Activated CD4-positive, alpha-beta T cell treated with anti-CD3 and anti-CD28 coated beads, Interleukin-2, amount 10 ng/mL, durations not matched to agents 24 days and 14 days (primary cell): ENCODE measurements at places on chromosomes 3 and 15.

DNA sequence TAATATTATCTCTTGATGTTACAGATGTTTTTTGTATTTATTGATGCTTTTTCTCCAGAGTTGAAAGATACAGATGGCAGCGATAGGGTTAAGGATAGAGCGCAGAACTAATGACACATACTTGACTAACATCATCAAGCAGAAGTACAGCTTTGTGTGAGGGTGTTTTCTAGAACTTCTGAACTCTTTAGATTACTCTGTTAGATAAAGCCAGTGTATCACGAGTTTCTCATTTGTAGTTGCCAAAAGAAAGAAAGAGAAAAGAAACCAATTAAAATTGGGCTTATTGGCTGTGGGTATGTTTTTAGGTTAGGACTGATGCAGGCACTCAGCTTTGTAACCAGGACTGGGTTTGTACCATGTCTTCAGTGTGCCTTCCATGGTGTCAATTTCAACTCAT lies 6.6 kb upstream of the GPR171 start:
- peak; percentile 77 for DNase-seq

DNA sequence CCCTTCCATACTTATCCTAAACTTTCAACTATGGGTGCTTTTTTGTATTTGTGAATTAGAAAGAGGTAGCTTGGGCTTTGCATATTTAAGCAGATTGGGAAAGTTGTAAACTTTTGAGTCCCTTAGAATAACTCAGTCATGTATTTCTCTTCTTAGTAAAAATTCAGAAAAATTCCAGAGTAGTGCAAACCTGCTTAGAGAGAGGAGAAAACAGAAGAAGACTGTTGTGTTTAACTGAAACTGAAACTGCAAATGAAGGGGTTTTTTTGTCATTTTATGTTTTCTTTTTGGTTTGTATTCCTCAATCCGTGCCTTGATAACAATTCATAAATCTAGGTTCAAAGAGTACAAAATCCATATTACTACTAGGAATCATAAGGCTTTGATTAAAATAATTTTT lies 31.3 kb downstream of the CD200 start:
- no peak for DNase-seq

DNA sequence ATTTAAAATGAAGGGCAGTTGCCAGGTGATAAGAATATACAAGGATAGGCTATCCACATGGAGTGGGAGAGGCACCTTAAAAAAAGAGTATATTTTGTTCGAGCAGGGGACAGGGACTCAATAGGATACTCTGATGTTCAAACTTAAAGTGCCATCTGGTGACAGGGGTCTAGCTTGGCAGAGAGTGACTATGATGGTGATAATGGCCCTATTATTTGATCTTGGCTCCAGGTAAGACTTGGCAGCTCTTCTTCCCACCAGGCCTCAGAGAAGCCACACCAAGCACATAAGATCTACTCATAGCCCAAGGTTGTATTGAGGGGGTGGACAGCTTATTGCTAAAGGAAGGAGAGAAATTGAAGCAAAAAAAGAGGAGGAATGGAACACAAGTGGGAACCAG lies 109.0 kb upstream of the MANF start:
- DNase-seq, result no peak

DNA sequence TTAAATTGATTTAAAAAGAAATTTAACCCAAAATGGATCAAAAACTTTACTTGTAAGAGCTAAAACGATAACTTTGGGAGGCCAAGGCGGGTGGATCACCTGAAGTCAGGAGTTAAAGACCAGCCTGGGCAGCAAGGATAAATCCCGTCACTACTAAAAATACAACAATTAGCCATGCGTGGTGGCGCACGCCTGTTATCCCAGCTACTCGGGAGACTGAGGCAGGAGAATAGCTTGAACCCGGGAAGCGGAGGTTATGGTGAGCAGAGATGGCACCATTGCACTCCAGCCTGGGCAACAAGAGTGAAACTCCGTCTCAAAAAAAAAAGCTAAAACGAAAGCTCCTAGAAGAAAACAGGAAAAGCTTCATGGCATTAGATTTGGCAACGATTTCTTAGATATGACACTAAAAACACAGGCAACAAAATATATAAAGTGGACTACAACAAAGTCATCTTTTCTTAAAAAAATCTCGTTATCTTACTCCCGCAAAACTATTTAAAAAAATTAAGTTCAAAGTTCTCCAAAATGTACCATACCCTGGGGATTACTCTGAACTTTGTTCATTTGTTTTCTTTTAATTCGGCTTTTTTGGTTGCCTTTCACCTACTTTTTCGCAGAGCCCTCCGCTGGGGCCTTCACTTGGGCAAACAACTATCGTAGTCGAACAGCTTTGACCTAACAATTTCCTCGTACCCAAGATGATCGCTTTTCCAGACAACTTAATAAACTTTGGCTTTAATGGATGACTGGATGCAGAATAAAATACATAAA lies 2.9 kb downstream of the HDDC3 start:
- peak; percentile 64 for DNase-seq

DNA sequence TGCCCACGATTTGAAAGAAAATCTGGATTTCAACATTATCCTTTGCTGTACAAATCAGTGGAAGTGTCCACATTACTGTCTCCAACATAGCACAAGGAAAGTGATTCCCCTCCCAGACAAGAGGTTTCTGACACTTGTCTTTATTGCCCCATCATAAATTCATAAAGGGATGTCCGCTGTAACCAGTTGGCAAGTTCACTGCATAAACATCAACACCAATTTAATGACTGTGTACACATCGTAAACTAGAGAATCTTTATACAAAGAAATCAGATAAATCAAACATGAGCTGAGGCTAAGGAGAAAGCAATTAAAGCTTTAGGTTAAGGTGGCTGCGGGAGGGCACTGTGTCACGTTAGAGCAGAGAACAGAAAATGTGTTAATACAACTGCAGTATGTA lies 129.8 kb downstream of the MEIS2 start:
- DNase-seq, result no peak

- no peak for DNase-seq
Observed at GRCh38 chr15:65561934-65562333, 31.7 kb downstream of the HACD3 start.

- no peak for DNase-seq
Observed at GRCh38 chr15:60219866-60220265, 177.9 kb downstream of the ANXA2 start.

- DNase-seq, result no peak
Observed at GRCh38 chr15:97995881-97996603, 35.5 kb downstream of the ARRDC4 start.

GRCh38 chr3:117706756-117707155 lies 997.2 kb downstream of the TUSC7 start:
- DNase-seq, result no peak

DNA sequence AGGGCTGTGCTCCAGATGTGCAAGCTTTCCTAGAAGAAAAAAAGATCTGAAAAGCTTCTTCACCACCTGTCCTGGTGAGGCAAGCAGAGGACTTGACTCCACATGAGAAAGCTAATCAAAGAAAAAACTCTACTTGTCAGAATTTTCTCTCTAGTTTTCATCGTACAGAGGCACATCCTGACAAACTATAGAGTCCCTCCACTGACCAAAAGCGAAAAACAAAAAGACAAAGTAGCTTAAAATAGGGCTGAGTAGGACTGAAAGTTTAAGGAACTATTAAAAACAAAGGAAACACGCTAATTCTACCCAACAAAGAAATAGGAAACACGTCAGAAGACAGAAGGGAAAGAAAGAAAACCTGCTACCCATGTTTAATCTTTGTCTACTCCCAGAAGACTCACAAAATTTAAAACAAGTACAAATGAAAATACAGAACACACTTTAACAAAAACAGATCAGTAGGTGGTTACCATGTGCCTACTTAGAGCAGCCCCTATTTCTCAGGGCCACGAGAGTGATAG lies 26.5 kb downstream of the NANOGP8 start:
- DNase-seq, result no peak

- no peak for DNase-seq
Observed at GRCh38 chr15:87747087-87747486, 509.5 kb downstream of the NTRK3 start.

DNA sequence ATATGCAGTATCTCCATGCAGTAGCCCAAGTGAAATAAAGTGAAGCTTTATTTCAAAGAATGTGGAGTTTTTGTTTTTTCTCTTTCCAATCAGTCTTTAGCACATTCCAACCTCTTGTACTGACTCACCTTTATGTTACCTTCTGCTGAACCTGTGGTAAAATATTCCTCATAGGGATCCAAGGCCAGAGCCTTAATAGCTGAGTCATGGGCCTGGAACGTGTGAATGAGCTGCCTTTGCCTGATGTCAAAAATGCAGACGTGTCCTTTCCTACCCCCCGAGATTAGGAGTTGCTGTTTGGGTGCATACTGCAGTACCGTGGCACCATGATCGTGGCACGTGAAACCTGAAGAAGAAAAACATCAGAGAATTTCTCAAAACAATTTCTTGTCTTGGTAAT lies 108.5 kb downstream of the GLDN start:
- DNase-seq, result no peak

DNA sequence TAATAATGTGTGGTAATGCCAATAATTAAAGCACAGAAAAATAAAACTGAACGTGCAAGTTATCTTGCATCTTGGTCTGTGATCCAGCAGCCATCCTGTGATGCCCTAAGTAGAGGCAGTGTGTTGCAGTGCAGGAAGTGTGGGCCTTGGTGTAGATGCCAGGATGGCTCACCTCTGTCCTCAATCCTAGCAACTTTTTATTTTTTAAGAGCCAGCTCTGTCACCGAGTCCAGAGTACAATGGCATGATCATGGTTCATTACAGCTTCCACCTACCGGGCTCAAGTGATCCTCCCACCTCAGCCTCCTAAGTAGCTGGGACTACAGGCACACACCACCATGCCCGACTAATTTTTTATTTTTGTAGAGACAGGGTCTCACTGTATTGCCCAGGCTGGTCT lies 7.6 kb downstream of the BAHD1 start:
- DNase-seq, result no peak

DNA sequence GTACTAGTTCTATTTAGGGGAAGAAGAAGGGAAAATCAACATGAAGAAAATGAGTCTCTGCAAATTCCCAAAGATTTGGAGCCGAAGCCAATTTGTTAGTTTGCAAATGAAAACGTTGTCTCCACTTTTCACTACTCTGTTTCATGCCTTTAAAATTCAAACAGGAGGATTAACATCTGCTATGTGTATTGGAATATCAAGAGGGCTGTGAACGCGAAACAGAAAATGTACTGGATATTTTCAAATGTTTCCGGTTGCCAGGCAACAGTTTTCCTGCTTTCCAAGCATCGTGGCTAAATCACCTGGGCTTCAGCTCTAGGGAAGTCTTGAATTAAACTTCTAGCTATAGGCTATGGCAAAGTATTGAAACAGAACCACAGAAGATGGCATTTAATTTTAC lies 172.8 kb downstream of the KCNMB2 start:
- no peak for DNase-seq

DNA sequence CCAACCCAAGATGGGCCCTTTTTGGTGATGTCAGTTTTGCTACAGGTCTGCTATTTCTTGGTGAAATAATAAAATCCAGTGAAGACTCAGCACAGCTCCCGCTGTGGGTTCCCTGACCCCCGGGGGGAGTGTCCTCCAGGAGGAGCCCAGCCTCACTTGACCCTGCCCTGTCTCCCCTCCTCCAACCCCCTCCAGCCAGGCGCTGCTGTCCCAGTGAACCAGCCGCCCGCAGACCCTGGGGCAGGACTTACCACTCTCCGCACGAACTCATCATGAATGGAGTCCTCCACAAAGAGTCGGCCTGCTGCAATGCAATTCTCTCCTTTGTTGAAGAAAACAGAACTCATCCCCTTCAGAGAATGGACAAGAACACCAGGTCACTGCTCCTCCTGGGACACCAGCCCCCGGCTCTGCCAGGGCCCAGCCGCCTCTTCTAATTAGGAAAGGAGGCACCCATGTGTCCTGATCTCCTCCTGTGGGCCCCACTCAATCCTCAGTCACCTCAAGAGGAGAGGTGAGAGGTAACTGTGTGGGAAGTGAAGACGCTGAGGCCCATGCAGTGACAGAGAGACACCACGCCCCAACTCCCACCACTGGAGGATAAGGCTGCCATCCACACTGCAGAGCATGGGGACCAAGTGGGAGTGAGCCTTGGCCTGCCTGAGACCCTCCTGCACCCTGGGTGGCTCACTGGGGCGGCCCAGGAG lies 28.8 kb upstream of the SLC41A3 start:
- no peak for DNase-seq

DNA sequence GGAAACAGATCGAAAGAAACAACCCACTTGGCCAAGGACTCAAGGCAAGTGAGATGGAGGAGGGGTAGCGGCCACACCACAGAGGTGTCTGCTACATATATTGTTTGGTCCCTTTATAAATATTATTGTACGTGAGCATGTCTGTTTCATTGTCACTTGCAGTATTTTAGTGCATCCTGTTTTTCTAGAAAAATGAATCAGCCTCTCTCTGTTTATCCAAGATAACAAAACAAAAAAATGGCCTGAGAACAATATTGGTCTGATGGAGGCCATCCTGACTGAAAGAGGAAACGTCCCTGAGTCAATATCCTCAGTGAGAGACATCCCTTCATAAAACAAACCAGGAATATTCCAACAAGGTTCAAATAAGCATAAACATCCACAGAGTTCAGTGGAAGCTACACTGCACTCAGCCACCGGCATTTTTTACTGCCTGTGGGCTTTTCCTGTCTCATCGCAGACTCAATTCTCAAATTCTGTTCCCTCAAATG lies 42.0 kb downstream of the WWTR1 start:
- no peak for DNase-seq

DNA sequence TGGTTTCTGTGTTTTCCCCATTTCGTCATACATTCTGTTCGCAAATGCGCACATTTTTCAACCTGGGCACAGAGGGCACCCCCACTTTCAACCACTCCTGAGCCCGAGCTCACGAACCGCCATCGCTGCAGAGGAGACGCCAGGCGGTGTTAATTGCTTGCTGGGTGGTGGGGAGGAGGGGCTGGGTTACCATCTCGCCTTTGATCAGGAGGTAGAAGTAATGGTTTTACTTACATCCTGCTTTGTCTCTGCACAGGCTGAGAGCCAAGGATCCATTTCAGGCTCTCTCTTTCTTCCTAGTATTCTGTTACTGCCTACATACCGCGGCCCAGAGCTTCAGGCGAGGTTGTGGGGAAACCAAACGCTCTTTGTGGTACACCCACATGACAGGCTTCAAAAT lies 177.3 kb upstream of the WNT5A start:
- no peak for DNase-seq

DNA sequence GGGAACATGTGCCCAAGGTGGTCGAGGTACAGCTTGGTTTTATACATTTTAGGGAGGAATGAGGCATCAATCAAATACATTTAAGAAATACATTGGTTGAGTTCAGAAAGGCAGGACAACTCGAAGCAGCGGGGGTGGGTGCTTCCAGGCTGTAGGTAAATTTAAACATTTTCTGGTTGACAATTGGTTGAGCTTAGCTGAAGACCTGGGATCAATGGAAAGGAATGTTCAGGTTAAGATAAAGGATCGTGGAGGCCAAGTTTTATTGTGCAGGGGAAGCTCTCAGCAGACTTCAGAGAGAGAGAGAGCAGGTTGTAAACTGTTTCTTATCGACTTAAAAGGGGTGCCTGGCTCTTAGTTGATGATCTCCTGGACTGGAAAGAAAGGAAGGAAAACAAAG lies 11.3 kb downstream of the CPN2 start:
- DNase-seq, result no peak
